ENCODE measurements at places on chromosomes 2 and 18.

GRCh38 chr18:45416168-45416567, 199.1 kb upstream of the SLC14A2 start:
- DNase-seq, result peak; percentile 99

GRCh38 chr2:2575870-2576386, 244.9 kb upstream of the MYT1L start:
- peak; percentile 63 for DNase-seq

- DNase-seq, result no peak
These were observed 112.4 kb upstream of the SLC66A3 start for GRCh38 chr2:11042841-11043240.

DNA sequence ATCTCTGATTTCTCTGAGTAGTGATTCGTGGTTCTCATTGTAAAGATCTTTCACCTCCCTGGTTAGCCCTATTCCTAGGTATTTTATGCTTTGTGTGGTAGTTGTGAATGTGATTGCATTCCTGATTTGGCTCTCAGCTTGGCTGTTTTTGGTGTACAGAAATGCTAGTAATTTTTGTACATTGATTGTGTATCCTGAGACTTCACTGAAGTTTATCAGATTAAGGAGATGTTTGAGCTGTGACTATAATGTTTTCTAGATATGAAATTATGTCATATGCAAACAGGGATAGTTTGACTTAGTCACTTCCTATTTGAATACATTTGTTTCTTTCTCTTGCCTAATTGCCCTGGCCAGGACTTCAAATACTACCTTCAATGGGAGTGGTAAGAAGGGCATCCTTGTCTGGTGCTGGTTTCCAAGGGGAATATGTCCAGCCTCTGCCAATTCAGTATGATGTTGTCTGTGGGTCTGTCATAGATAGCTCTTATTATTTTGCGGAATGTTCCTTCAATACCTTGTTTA, 251.9 kb upstream of the ZNF804A start:
- DNase-seq, result no peak

DNA sequence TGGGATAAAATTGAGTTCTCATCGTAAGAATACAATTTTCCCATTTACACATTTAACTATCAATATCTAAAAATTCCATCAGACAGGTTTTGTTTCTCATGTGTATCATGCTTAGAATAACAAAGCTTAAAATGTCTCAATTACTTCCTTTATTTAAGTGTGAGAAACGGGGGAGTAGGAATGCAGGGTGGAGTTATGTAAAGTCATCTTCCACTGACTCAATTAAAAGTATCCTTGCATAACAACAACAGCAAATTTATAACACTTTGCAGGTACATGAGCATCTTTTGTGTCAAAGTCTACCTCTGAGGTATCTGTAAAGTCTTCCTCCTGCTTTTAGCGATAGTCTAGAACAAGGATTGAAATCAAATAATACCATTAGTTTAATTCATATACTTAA, 327.1 kb downstream of the EPHA4 start:
- DNase-seq, result no peak

- no peak for DNase-seq
These were observed 6.3 kb downstream of the CFLAR start for GRCh38 chr2:201122276-201122675.

GRCh38 chr2:109337221-109337620, 208.2 kb downstream of the SH3RF3 start:
- no peak for DNase-seq

- no peak for DNase-seq
These were observed 795.1 kb upstream of the HS6ST1 start for GRCh38 chr2:129113776-129114175.

DNA sequence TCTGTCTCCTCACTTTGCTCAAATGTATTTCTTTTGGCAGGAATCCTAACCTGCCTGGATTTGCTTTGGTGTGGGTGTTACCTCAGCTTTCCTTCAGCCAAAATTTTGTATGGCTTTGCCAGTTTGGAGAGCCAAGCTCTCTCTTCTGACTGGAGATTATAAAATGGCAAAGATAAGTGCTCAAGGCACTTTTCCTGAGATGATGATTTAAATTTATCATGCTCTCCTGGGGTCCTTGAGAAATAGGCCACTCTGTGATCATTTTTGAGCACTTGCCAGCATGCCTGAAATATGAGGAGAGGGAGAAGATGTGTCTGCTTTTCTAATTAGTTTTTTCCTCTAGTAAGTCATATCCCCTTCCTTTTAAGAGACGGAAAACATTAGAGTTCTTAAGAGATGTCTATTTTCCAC, 683.0 kb downstream of the SLC4A3 start:
- DNase-seq, result no peak

DNA sequence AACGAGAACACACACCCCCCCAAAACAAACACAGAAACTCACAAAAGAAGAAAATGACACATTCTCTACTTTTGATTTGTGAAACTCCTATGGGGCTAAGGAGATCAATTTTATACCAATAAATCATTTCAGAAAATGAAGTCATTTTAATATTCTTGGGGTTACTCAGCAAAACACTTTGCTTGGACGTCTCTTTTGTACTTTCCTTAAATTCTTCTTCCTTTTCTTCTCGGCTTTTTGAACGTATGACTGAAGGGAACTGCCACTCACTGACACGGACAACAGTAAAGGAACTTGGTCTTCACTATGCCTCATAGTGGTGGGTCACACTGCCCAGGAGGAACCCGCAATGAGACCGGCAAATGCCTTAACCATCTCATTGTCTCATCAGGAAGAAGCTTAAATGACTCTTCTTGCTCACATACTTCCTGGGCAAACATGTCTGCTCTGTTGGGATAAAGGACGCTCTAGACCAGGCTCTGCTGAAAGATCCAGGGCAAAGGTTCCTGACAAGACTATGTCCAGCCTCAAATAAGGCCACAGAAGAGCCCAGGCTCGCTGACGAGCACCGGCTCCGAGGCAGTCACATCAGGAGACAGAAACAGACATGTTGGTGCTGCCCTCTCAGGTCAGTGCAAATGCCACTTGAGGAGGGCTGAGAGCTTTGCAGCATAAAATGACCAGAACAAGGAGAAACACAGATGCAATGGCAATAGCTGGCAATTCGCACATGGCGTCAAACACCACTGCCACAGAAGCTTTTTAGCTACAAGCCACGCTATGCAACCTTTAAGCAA, 205.5 kb downstream of the TGIF1 start:
- no peak for DNase-seq

DNA sequence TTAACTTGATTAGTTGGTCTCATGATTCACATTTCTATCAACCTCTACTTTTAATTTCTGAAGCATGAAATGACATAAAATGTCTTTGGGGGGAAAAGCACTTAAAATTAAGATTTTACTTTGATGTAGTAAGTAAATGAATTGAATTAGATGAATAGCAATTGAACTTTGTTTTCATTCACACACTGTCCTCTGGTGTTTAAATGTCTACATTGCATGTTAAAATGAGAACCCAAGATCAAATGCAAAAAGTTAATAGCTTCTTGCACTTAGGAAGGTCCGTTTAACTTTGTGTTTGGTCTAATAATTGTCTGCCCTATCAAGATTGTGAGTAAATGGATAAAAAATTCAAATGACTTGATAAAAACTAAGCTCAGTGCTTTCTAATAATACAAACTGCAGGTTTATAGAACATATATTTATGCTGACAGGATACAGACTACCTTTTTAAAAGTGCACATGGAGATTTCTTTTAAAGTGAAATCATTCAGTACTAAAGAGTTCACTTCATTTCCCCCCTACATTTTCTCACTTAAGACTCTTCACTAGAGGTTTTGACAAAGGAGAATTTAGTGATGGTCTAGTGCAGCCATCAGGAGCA, 156.2 kb upstream of the NABP1 start:
- DNase-seq, result no peak

DNA sequence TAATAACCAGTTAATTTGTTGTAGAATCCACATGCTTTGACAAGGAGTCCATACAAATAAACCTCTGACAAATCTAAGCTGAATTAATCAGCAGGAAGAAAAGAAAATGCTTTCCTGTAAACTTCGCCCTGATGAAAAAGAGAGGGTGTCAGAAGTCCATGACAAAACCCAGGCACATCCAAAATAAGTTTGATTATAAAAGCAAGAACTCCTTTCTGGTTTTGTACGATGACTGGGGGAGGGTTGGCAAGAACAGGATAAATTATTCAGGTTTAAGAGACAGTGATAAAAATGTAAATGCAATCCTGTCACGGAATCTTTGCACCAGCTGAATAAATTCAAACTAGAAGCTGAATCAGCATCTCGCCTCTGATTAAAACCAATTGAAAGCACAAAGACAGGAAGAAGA, 469.2 kb upstream of the TNP1 start:
- DNase-seq, result no peak

Data from NCI-H1417 treated with DMSO at 0.1 percent for 48 hours (cell line).